ENCODE measurements at places on chromosomes 7 and 10. TPM values are rescaled to one million over a fixed set of nuclear protein-coding genes. Genes with fewer than 3 reads are reported as not detected.

GRCh38 chr10:36412942-36413341, 712.5 kb upstream of the ANKRD30A start:
- H3K27ac ChIP-seq: no peak overlapping the region
- H3K4me3 ChIP-seq: no peak overlapping the region
- H3K4me1 ChIP-seq: no peaks in the 10 kb centered on the region
- H3K36me3 ChIP-seq: no peaks in the 10 kb centered on the region
- no peak for DNase-seq

DNA sequence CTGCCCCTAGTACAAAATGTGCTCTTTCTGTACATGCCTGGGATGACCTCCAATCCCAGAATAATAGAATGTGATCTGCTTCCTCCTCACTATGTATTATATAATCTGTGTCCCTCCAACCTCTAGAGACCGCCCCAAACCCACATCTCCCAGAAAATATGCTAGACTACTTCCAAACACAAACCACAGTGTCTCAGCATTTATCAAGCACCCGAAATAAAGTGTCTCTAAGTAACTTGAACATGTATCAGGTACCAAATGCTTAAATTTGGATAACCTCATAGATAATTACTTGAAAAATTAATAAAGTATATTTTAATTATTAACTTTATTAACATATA, 16.1 kb downstream of the LYZL1 start:
- H3K27ac ChIP-seq: no peak overlapping the region
- DNase-seq: no peak
- no peaks in the 10 kb centered on the region for H3K4me1 ChIP-seq
- no peak overlapping the region for H3K4me3 ChIP-seq

DNA sequence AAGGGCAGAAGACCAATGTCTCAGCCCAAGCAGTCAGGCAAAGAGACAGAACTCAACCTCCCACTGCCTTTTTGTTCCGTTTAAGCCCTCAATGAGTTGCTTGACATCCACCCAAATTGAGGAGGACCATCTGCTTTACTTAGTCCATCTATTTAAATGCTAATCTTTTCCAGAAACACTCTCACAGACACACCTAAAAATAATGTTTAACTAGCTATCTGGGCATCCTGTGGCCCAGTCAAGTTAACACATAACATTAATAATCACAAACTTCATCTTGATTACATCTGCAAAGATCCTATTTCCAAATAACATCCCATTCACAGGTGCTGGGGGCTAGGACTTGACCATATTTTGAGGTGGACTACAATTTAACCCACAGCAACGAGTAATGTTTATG, 115.7 kb downstream of the RAB11FIP2 start:
- DNase-seq: no peak
- H3K27ac ChIP-seq: no peak overlapping the region

DNA sequence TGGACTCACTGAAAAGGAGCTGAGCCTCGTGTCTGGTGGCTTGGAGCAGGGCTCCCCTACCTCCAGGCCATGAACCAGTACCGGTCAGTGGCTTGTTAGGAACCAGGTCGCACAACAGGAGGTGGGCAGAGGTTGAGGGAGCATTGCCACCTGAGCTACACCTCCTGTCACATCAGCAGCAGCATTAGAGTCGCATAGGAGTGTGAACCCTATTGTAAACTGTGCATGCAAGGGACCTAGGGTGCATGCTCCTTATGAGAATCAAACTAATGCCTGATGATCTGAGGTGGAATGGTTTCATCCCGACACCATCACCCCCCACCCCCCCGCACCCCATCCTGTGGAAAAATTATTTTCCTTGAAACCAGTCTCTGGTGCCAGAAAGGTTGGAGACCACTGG, 50.4 kb downstream of the TSPAN15 start:
- DNase-seq: no peak
- no peak overlapping the region for H3K27ac ChIP-seq
- no peaks in the 10 kb centered on the region for H3K4me1 ChIP-seq
- H3K36me3 ChIP-seq: no peaks in the 10 kb centered on the region
- no peaks in the 10 kb centered on the region for H3K27me3 ChIP-seq
- no peak overlapping the region for H3K4me3 ChIP-seq

GRCh38 chr10:52533986-52534385, 219.9 kb downstream of the DKK1 start:
- no peaks in the 10 kb centered on the region for H3K27me3 ChIP-seq
- no peak overlapping the region for H3K4me3 ChIP-seq
- no peak for DNase-seq
- H3K36me3 ChIP-seq: no peaks in the 10 kb centered on the region

YWHAG gene
- total RNA-seq: 27.4 TPM
